HuH-7 (cell line): ENCODE measurements at places on chromosomes 6 and 20.

- DNase-seq: no peak
These were observed 65.0 kb downstream of the EPM2A start for GRCh38 chr6:145670311-145670710.

DNA sequence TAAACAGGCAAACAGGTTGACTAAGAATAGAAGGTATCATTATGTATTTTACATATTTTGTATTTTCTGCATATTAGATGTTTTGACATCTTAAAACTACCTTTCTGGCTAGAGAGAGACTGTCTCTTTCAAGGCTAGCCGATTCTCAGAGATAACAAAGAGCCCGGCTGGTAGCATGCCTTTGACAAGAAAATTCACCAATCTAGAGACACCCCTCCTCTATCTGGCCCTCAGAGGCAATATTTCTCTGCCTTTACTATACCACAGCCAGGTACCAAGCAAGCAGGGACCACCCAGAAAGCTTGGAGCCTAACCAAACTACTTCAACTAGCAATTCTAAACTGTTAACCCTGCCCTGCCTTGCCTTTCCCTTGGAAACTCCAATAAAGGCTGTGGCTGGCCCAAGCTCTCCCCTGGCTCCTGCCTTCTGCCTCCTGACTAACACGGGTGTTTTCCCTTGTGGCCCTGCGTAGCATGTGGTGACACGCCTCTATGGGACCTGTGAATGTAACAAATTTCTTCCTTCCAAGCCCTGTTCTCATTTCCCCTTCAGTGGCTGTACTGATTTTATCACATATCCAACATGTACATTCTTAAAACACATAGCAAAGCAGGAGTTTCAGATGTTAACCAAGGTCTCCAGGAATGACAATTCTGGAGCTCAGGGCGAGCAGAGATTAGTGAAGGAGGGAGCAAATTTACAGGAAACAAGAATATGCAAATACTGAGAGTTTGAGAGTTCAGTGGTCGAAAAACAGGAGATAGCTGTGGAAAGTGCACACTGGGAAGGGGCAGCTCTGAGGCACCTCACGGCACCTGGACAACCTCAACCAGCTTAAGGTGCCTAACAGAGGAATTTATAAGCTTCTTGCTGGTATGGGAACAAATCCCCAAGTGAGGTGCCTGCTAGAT, 120.8 kb downstream of the BACH2 start:
- DNase-seq: no peak

DNA sequence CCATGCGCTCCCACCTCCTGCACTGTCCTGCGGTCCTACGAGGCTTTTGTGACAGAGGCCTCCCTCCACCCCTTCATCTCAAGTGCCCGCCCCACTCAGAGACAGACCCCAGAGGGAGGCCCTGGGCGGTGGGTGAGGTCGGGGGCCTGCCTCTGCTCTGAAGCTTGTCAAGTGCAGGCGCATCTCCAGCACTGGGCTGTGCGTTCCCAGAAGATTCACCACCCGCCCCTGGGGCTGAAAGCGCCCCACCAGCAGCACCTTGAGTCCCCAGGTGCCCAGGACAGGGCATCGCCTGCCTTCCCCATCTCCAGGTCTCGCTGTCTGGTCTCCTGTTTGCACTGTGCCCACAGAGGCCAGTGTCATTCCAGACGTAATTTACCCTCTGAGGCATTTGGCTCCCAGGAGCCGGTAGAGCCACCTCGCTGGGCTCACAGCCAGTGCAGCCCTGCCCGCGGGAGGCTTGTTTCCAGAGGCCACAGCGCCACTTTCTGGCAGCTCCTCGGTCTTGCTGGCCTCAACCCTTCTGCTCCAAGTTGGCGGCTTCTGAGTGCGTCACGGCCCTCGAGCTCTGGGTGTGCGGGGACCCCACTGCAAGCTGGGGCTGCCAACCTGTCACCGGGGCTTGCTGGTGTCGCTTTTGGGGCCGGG, 191.1 kb downstream of the TAF4 start:
- DNase-seq: peak; percentile 72

GRCh38 chr6:110102411-110102810, 77.1 kb downstream of the WASF1 start:
- no peak for DNase-seq

DNA sequence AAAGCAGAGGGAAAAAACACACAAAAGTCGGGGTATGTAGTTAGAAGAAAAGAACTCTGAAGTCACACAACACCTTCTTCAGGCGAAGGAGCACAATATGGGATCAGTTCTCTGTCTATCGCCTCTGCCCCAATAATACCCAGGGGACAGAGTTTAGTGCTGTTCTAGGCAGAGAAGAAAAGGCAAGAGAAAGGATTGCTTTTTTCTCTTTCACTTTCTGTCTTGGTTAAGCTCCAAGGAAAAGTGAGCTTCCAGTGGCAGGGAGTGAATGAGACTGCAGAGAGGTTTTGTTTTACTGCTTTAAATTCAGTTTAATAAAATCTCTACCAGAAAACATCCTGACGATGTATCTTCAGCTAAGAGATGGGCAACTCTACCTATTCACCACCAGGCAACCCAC, 86.6 kb upstream of the STXBP5 start:
- no peak for DNase-seq

DNA sequence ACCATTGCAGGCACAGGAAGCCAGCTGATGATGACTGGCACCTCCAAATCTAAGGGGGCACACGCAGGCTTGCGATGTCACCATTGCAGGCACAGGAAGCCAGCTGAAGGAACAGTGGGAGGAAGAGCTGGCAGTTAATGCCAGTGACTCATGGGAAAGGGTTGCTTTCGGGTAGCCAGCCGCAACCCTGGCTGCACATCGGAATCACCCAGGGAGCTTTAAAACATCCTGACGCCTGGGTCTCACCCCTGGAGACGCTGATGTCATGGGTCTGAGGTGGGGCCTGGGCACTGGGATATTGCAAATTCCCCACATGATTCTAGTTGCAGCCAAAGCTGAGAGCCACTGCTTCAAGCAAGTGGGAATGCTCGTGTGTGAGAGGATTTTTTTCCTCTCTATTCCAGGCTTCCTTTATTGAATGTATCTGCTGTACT, 16.1 kb upstream of the CCN6 start:
- DNase-seq: no peak
